Activated naive CD4-positive, alpha-beta T cell treated with anti-CD3 and anti-CD28 coated beads, Interleukin-2, amount 50 U/mL, for 16 hours (primary cell): ENCODE measurements at places on chromosomes 5 and 9.

DNA sequence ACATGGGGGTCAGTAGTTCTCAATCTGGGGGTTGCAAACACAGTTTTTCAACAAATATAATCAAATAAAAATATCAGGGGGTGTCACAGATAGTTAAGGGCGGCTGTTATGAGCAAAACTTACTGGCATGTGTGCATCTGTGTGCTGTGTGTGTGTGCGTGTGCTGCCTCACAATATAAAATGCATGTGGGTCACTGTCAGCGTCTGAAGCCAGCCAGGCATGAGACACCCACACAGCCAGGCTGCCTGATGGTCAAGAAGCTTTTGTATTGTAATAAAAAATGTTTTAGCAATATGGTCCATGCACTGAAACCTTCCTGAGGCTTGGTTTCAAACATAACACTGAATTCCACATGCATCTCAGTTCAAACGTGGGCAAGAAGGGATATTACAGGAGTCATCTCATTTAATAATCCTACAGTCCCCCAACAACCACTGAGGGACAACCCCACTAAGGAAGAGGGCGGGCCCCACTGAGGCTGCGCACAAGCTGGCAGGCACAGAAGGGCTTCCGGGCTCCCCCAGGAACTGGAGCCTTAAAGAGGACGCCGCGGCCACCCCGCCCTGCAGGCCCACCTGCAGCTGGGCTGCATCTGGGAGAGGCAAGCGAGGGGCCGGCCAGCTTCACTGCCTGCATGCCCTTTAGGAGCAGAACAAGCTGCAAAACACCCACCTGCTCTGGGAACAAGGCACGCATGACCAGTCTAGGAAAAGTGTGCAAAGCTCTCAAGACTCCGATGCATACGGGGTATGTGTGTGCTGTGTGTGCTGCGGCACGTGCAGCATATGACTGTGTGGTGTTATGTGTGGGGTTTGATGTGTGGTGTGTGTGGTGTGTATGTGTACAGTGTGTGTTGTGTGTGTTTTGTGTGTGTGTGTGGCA lies 14.1 kb downstream of the SEMA4D start:
- DNase-seq, result peak; percentile 68

- no peak for DNase-seq
Measured at GRCh38 chr9:97924386-97924785, 2.1 kb upstream of the TRMO start.

- DNase-seq, result no peak
Measured at GRCh38 chr9:6925836-6926235, 168.1 kb downstream of the KDM4C start.

GRCh38 chr5:30539004-30539634 lies 654.4 kb upstream of the CDH6 start:
- no peak for DNase-seq

DNA sequence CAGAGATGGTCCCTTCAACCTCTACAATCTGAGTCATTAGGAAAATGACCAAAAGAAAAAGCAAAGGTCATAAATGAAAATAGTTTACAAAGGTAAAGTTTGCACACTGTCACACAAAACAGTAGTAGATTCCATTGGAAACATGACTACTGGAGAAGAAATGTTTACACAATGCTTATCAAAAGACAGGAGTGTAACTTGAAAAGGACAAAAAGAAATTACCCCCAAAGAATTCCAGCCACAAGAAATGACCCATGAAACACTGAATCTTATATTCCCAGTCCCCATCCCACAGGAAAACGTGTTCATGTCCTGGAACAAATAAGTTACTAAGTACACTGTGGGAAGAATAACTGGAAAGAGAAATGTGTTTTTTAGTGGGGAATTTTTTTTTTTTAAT lies 385.1 kb downstream of the SEMA5A start:
- DNase-seq, result no peak

GRCh38 chr5:177066224-177066623 lies 20.5 kb upstream of the FGFR4 start:
- no peak for DNase-seq

GRCh38 chr5:34916518-34916917 lies 1.0 kb downstream of the BRIX1 start:
- no peak for DNase-seq

DNA sequence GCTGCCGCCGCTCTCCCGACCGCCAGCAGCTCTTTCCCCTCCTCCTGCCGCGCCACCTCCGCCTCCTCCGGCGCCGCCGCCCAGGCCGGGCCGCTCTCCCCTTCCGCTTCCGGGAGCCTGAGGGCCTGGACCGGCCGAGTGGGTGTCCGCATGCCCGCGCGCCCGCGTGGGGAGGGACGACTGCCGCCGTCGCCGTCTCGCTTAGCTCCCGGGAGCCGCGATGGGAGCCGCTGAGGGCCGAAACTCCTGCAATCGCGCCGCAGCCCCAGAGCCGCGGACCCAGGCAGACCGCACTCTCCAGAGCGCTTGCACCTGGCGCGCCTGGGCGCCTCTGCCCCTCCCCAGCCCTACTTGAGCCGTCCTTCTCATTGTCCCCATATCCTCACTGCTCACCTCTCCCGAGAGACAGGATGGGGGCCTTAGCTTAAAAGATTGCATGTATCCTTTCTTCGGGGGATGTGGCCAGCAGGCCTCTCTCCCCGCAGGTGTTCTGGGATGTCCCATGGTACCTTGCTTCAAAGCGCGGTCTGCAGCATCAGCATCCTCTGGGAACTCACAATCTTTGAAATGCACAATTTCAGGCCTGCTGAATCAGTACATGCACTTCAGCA lies at the start of gene ZDHHC21:
Gene ZDHHC21, minus strand, starts transcription at position 182 of the 611 bp plus-strand sequence. CDS start 19,092 bp downstream, outside the sequence.
- peak; percentile 61 for DNase-seq

- DNase-seq, result no peak
Measured at GRCh38 chr5:147169399-147169798, 65.4 kb upstream of the STK32A start.

- no peak for DNase-seq
Measured at GRCh38 chr9:137520614-137521404, 29.4 kb downstream of the PNPLA7 start.

DNA sequence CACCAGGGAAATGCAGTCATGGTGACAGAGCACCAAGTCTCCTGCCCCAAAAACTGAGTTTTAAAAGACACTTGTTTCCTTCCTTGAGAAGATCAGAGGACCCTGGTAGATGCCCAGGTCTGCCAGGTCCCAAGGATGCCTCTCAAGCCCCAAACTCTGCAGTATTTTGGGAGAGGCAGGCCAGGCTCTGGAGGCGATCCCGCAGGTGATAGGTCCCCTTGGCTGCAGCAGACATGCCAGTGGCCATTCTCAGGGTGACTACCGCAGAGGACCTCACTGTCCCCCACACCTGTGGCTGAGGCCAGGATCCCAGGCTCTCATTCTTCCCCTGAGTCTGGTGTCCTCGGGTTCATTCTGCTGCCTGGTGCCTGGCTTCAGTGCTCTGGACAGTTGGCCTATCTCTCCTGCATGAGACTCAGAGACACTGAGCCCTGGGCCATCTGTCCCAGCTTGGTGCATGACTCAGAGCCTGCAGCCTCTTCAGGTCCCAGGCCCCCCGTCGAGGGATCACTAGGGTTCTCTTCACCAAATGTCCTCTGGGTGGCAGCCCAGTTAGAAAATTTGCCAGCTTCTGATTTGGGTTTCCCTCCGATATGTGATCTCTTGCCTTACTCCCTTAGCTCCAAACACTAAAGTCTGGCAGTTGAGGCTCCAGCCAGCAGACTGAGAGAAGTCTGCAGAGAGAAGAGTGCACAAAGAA lies 59.7 kb upstream of the GARNL3 start:
- no peak for DNase-seq

- DNase-seq, result no peak
Measured at GRCh38 chr5:68114378-68115040, 101.0 kb upstream of the PIK3R1 start.

DNA sequence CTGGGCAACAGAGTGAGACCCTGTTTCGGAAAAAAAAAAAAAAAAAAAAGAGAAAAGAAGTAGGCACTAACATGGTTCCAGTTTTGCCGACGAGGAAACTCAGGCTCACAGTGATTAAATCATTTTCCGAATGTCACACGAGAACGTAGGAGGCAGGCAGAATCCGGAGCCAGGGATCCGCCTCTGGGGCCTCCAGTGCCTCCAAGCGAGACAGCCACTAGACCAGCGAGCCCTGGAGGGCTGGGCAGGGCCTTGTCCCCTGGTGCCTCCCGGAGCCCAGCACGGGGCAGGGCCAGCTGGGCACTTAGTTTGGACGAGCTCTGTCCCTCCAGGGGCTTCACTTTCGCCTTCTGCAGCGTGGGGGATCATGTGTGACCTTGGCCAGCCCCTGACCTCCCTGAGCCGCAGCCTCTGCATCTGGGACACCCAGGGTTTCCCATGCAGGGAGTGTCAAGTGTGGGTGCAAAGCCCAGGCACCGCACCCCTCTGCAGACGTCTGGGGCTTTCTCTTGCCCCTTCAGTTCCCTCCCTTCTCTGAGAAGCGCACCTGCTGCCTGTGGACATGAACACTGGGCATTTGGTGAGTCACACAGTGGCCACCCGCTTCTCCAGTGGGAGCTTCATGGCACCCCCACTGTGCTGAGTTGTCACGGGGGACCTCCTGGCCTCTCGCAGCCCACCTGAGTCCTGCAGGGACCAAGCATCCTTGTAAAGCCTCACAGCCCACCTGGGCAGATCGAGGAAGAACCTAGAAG lies 80.3 kb downstream of the RXRA start:
- no peak for DNase-seq

GRCh38 chr5:141402553-141403243 lies at the start of gene PCDHGA9:
Gene PCDHGA9 (plus strand): TSS chr5:141402778. CDS start chr5:141402953, 175 bp downstream.
- DNase-seq, result no peak

GRCh38 chr5:124576848-124577409 lies 169.5 kb downstream of the ZNF608 start:
- DNase-seq, result no peak

- no peak for DNase-seq
Measured at GRCh38 chr5:35442885-35443639, 174.6 kb upstream of the SPEF2 start.

DNA sequence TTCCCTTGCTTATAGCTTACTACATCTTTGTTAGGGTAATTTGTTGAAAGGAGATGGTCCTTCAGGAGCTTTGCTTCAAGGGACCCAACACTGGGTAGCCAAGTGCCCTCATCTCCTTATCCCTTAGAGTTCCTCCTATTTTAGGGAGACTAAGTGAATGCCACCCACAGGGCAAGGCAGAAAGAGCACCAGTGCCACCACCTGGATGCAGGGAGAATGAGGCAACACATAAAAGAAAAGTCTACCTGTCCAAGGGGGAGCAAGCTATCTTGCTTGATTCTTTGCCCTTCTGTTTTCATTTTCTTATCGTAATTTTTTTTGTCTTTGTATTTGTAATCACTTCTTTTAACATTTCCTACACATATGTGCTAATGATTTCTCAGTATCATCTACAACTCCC lies 205.5 kb downstream of the NPR3 start:
- no peak for DNase-seq

DNA sequence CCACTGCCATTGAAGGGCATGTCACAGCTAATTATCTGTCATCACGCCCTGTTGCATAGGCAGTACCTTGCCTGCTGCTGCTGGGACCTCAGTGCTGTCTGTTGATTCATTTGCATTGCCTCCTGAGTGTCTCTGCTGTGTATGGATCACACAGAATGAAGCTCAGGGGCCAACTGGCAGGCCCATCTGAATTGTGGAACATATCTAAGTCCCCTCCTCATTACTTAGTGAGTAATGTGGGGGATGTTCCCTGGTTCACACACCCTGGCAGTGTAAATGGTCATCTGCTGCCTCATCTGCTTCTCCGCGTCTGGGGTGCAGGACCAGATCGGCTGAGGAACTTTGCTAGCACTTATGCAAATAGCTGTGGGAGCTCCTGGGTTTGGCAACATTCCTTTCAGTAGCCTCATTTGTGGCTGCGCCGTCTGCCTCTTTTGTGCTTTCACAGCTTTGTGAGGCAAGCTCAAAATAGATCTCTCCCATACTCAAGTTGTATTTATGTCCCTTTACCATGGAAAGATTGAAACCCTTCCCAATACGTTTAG lies 25.4 kb downstream of the TYRP1 start:
- DNase-seq, result no peak

DNA sequence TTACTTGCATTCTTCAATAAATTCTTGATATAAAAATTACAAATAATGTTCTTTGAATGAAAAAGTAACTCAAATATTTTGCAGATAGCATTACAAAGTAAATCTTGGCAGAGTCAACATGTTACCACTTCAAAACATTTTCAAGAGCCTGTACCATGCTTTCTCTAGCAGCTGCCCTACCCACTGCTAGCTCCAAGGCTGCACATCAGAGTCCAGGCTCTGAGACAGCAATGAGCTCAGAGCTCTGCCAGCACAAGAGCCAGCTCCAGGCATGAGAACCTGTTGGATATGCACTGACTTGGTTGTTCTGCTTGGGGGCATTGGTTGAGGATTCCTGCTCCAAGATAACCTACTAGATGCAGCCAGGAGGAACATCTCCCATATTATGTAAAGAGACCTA lies 211.3 kb upstream of the HAPLN1 start:
- no peak for DNase-seq

- no peak for DNase-seq
Measured at GRCh38 chr5:174251305-174252000, 205.9 kb downstream of the NSG2 start.

GRCh38 chr9:123834889-123835562 lies 94.9 kb downstream of the DENND1A start:
- DNase-seq, result no peak

DNA sequence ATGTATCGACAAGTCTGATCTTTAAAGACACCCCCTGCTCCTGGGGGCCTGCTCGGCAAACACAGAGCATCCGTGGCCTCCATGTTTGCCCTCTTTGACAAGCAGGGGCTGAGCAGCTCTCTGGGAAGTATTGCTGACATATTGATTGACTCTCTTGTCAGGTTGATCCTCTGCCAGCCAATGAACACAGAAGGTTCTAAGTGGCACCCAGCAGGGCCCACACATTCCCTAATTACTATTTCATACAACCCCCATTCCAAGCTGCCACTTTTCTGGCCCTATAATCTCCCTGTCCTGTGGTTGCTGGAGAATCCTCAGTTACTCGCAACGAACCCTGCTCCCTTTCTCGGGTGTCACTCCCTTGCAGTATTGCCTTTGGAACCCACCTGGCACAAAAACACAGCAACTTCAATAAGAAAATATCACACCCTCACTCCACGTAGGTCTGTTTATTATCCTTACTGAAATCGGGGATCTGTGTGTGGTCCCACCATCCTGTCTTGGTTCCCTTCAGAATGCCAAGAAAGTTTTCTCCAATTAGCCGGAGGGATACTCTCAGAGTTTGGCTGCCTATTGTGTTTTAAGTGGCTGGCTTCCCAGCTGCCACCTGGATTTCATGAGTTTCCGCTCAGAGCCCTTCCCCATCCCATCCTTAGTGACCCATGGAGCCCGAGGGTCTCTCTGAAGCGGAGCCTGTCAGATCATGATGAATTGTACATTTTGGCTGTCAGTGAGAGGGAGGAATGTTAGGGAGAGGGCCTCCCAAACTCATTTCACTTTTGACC lies 249.0 kb upstream of the WWC1 start:
- no peak for DNase-seq

GRCh38 chr5:54136516-54137440 lies 173.6 kb downstream of the ARL15 start:
- no peak for DNase-seq
